ENCODE measurements at places on chromosomes 2 and 18.

DNA sequence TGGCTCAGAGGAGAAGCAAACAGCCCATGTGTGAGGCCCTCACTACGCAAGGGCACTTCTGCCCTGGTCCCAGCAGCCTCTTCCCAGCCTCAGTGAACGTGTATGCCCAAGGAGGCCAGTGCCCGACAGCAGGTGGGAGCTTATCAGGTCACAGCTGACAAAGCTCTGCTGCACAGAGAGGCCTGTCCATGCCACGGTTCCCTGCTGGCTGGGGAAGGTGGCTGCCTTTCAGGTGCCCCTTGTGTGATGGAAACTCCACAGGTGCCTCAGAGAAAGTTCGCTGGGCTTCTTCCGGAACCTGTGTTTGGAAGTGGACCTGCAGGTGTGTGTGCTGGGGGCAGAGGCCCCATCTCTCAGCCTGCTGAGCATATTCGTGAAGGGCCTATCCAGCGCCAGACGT lies 47.3 kb downstream of the EDAR start:
- DNase-seq, result no peak

DNA sequence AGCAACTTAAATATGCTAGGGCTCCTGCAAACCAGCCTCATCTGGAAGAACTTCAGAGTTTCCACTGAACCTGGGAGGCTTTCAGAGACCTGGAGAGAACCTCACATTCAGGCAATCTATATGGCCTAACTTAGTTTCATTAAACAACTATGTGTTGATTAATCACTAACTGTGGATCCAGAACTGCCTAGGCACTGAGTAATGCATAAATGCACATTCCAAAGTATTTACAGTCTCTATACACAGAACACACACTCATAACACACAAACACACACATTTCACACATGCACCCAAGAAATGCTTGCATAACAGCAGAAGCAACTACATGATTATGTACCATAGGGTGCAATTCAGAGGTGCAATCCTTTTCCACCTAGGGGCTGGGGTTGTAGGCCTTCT lies 552.8 kb downstream of the BCL11A start:
- no peak for DNase-seq

DNA sequence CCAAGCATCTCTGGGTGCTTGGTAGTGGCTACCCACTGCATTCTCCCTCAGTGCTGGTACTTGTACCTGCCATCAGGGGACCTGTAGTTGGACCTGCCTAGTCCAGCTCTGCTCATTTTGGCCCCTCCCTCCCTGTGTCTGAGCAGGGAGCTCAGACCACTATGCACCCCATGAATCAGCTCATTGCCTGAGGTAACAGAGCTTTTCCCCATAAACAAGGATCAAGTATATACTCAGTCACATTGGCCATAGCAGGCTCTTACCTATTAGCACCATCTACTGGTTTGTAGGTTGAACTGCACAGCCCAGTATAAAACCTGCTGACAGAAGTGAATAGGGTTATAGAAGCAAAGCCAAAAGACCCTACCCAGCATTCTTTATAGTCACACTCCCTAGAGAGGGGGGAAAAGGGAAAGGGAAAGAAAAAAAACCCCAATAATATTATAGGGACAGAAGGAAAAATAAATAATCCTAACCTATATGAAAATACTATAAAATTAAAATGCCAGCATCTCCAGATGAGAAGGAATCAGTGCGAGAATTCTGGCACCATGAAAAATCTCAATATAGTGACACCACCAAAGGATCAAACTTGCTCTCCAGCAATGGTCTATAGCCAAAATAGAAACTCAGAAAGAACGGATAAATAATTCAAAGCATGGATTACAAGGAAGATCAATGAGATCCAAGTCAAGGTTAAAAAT lies 6.9 kb upstream of the FLACC1 start:
- DNase-seq, result peak; percentile 61

DNA sequence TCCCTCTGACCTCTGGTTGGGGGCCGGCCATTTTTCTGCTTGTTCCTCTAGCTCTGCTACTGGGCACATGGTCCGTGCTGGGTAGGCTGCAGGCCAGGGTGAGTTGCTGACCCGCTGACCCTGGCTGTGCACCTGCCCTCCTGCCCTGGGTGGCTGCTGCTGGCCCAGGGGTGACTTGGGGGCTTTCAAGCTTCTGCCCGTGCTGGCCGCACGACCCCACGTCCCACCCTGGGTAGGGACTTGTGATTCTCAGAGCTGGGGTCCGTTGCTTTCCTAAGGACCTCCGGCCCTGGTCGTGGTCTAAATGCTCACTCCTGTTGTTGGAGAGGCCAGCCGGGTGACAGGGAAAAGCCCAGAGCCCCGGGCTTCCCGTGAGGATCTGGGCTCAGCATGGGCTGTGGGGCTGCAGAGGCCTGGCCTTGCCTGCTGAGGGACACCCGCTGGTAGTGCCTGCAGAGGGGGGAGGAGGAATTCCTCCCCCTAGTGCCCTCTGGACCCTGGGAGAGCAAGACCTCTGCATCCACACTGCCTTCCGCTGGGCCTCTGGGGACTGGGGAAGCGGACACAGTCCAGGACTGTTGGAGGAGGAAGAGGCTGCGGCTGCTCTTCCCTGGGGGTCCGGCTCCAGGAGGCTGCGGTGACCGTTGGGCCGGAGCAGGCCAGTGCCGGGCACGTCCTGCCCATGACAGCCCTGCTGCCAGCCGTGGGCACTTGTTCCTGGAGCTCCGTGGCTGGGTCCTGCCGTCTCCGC lies 6.3 kb upstream of the GAL3ST2 start:
- DNase-seq, result no peak

GRCh38 chr2:54228945-54229344 lies 27.1 kb downstream of the TSPYL6 start:
- no peak for DNase-seq

GRCh38 chr2:238897911-238898311 lies 50.0 kb downstream of the TWIST2 start:
- DNase-seq, result no peak

- no peak for DNase-seq
These were observed 9.3 kb downstream of the YPEL5 start for GRCh38 chr2:30155889-30156658.

- no peak for DNase-seq
These were observed 15.8 kb upstream of the COL6A3 start for GRCh38 chr2:237429753-237430152.

GRCh38 chr2:23235292-23235691 lies 149.7 kb upstream of the KLHL29 start:
- no peak for DNase-seq

GRCh38 chr2:154462634-154463033 lies 235.9 kb upstream of the KCNJ3 start:
- no peak for DNase-seq

- no peak for DNase-seq
These were observed 69.2 kb upstream of the ARL4C start for GRCh38 chr2:234565842-234566619.

- DNase-seq, result no peak
These were observed 4.0 kb upstream of the TEX51 start for GRCh38 chr2:126894585-126895182.

DNA sequence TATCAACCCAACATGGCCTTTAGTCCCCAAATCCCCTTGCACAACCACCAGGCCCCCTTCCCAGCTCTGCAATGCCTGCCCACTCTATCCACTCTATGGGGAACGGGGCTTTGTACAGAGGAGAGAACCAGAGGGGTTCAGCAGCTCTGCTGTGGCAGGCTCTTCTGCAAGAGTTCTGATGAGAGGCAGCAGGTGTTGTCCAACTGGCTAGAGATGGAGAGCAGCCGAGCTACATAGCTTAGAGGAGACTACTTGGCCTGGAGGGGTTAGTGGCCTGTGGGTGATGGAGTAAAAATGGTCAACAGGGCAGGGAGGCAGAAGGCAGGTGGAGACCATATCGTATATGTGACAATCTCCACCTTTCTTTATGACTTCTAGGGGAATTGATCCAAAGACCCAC lies 103.0 kb downstream of the QPCT start:
- no peak for DNase-seq

DNA sequence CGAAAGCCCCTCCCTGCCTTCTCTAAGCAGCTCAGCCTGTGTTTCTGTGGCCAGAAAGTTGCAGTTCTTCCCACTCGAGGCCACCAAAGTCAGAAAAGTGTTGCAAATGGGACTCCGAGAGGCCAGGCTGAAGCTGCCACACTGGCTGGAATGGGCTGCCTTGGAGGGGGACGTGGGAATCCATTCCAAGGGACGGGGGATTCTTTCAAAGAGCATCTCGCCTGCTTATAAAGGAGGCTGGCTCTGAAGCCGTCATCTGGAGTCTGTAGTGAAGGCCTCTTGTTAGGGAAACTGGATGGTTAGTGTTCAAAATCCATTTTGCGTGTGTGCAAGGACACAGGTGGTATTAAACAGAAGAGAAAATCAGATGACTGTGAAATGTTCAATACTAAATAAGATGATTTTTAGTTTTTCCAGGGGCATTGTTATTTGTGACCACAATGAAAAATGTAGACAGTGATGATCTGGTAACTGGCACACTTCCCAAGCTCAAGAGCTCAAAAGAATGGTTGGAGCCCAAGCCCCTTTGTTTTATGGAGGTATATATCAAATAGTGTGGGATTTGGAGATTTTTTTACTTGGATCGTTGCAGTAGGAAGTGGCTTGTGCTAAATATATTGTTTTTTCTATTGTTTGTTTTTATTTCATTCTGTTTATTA lies 782 bp downstream of the FAM228B start:
- DNase-seq, result peak; percentile 48

DNA sequence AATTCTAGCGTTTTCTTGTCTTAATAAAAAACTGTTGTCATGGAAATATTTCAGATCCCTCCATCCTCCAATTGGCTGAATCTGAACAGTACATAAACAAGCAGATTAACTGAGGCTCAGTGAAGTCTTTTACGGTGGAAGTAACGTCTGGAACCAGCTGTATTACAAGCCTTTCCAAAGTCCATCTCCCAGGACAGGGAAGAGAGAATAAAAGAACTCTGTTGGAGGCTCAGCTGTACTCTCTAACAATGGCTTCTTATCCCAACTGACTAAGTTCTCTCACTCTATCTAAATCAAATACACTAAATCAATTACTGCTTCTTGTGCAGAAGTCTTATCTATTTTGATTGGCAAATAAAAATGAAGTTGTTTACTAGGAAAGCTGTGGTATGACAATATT lies 19.9 kb upstream of the NEDD4L start:
- no peak for DNase-seq

- DNase-seq, result no peak
These were observed 243.7 kb downstream of the NDUFA10 start for GRCh38 chr2:239781454-239781853.

GRCh38 chr2:214450118-214450894 lies 39.5 kb downstream of the VWC2L start:
- DNase-seq, result no peak

DNA sequence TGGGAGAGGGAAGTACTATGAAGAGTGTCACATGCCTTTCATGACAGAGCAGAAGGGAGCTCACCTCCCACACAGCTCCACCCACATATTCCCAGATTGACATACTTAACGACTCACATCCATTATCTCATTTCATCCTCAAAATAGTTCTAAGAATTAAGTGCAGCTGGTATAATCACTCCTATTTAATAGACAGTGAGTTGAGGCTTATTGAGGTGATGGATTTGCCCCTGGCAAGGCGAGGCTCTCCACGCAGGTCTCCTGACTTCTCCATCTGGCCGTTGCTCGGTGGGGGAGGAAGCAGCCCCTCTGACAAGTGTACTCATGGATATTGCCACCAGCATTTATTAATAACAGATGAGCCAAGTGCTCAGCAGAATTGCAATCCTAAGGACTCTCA lies 81.4 kb downstream of the TGOLN2 start:
- DNase-seq, result no peak

DNA sequence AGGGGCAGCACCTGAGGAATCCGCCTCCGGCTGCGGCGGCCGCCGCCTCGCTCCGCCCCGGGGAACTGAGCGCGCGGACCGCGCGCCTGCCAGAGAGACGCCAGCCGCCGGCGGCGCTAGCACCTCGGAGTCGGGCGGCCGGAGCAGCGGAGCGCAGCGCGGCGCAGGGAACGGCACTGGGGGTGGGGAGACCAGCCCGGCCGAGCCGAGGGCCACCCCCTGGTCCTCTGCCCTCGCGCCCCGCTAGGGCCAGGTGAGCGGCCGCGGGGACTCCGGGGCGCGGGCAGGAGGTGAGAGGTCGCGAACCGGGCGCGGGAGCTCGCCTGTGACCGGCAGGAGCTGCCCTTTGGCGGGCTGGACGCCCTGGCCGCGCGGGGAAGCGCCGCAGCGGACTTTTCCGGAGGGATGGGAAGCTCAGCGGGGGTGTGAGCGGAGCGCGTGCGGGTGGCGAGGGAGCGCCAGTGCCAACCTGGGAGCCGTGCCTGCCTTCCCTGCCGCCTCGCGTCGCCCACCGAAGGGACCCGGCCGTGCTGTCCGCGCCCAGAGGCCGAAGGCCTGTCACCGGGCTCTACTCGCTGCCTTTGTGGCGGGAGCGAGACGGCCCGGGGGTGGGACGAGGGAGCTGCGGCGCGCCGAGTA lies at the start of gene GREB1L:
Gene GREB1L (plus strand): TSS at position 92 of the 639 bp plus-strand sequence. CDS start 141,287 bp downstream, outside the sequence.
- peak; percentile 47 for DNase-seq

DNA sequence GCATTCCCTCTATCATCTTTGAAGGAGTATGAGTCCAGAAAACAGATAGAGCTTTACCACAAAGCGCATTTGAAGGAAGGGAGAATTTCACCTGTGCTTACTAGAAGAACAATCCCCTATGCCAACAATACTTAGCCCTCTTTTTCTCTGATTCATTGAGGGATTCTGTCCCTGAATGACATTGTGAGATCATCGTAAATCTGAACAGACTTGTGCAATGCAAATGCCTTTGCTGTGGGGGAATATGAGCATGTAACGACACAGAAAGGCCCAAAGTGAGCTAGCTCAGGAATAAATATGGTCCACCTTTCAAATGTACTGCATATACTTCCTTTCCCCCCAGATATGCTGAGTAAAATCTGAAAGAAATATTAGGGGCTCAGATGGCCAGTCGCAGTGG lies 67.6 kb downstream of the SCN1A start:
- DNase-seq, result no peak

DNA sequence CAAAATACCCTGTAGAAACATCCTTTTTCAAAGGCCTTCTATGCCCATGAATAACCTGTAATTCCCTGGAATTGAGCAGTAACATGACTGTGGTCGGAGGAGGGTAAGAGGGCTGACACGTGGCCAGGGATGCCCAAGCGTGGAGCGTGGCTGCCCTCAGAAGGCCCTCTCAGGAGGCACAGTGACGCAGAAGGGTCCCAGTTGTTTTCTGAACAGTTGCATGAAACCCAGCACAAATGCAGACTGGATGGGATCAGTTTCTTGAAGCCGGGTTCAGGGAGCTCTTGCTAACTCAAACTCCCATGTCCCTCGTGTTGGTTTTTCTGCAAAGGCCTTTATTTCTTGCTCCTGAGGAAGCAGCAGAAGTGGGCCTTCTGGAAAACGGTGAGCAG lies 237.0 kb downstream of the ALPK2 start:
- DNase-seq, result no peak

GRCh38 chr18:36650266-36650665 lies 178.5 kb downstream of the TPGS2 start:
- DNase-seq, result no peak

GRCh38 chr2:19971691-19972090 lies 18.2 kb downstream of the WDR35 start:
- no peak for DNase-seq

DNA sequence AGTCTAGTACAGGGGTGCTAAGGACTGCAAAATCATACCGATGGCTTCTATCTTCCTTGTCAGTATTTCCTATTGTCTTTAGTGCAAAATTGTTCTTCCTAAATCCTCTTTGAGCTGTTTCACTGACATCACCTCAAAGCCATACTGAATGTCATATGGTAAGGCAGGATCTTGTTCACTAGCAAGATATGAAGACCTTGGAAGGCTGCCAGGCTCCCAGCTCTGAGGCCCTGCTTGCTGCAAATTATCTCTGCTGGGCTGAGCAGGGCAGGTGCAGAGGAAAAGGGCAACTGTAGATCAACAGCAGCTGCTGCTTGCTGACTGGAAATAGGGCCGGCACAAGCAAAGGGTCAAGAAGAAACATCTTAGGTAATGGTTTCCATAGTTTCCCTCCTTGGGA lies 58.2 kb downstream of the PMAIP1 start:
- peak; percentile 98 for DNase-seq
